ENCODE measurements at places on chromosomes 7 and 10. TPM values are rescaled to one million over a fixed set of nuclear protein-coding genes. Genes with fewer than 3 reads are reported as not detected.

PON1 gene
- polyA plus RNA-seq, result not detected

C10orf67 gene
- polyA plus RNA-seq, result not detected

ENTPD1 gene
- polyA plus RNA-seq, result 4.6 TPM

TEX47 gene
- polyA plus RNA-seq, result not detected

LIPN gene
- not detected for polyA plus RNA-seq

ACHE gene
- 0.73 TPM for polyA plus RNA-seq

CPEB3 gene
- 23.4 TPM for polyA plus RNA-seq

NODAL gene
- polyA plus RNA-seq, result 0.99 TPM

CRHR2 gene
- polyA plus RNA-seq, result not detected

CALML5 gene
- polyA plus RNA-seq, result not detected

FKBP9 gene
- 87.0 TPM for polyA plus RNA-seq

SFMBT2 gene
- polyA plus RNA-seq, result 3.3 TPM

CTBP2 gene
- 7.5 TPM for polyA plus RNA-seq

GATA3 gene
- not detected for polyA plus RNA-seq

ZNF107 gene
- 9.0 TPM for polyA plus RNA-seq

GPER1 gene
- polyA plus RNA-seq, result not detected

CROT gene
- 4.4 TPM for polyA plus RNA-seq

PRKCQ gene
- 2.2 TPM for polyA plus RNA-seq

GPR158 gene
- 21.5 TPM for polyA plus RNA-seq

CUZD1 gene
- polyA plus RNA-seq, result not detected

MBL2 gene
- not detected for polyA plus RNA-seq

CCAR1 gene
- polyA plus RNA-seq, result 102 TPM

SORCS1 gene
- polyA plus RNA-seq, result not detected

CYP26C1 gene
- polyA plus RNA-seq, result not detected

IGF2BP3 gene
- not detected for polyA plus RNA-seq

AHR gene
- polyA plus RNA-seq, result 1.1 TPM

PALS2 gene
- 36.6 TPM for polyA plus RNA-seq

CAV1 gene
- 2.1 TPM for polyA plus RNA-seq

TMEM176B gene
- 2.5 TPM for polyA plus RNA-seq

MRC1 gene
- not detected for polyA plus RNA-seq

ANKRD30A gene
- not detected for polyA plus RNA-seq

CYTH3 gene
- 13.9 TPM for polyA plus RNA-seq

HOXA9 gene
- not detected for polyA plus RNA-seq

ZMYND11 gene
- polyA plus RNA-seq, result 24.6 TPM

HMX2 gene
- polyA plus RNA-seq, result not detected

SPAM1 gene
- not detected for polyA plus RNA-seq

AGR2 gene
- polyA plus RNA-seq, result not detected

FXYD4 gene
- polyA plus RNA-seq, result not detected

PLEKHS1 gene
- polyA plus RNA-seq, result not detected

BET1 gene
- 53.3 TPM for polyA plus RNA-seq

BTBD16 gene
- not detected for polyA plus RNA-seq

EMX2 gene
- polyA plus RNA-seq, result not detected

GDF10 gene
- polyA plus RNA-seq, result 32.1 TPM

HPSE2 gene
- not detected for polyA plus RNA-seq

LLCFC1 gene
- polyA plus RNA-seq, result not detected

RELN gene
- 10.6 TPM for polyA plus RNA-seq

Measured in Purkinje cell (primary cell).